ENCODE measurements at places on chromosomes 1 and 21.

GRCh38 chr1:38860454-38860795 is 853 bp upstream of the RRAGC start:
- DNase-seq: no peak
- H3K36me3 ChIP-seq: peaks cover 13% of the 10 kb centered on the region
- H3K27ac ChIP-seq: peak overlapping the region; percentile 56
- H3K4me3 ChIP-seq: peak overlapping the region; percentile 45

GRCh38 chr1:216824511-216824910 is 101.3 kb upstream of the ESRRG start:
- H3K27me3 ChIP-seq: no peaks in the 10 kb centered on the region
- DNase-seq: no peak
- no peak overlapping the region for H3K4me3 ChIP-seq
- H3K4me1 ChIP-seq: no peaks in the 10 kb centered on the region
- no peaks in the 10 kb centered on the region for H3K36me3 ChIP-seq

- no peaks in the 10 kb centered on the region for H3K36me3 ChIP-seq
- H3K4me1 ChIP-seq: no peaks in the 10 kb centered on the region
- H3K4me3 ChIP-seq: no peak overlapping the region
- DNase-seq: no peak
Measured at GRCh38 chr21:35900539-35900938, 159.8 kb downstream of the SETD4 start.

DNA sequence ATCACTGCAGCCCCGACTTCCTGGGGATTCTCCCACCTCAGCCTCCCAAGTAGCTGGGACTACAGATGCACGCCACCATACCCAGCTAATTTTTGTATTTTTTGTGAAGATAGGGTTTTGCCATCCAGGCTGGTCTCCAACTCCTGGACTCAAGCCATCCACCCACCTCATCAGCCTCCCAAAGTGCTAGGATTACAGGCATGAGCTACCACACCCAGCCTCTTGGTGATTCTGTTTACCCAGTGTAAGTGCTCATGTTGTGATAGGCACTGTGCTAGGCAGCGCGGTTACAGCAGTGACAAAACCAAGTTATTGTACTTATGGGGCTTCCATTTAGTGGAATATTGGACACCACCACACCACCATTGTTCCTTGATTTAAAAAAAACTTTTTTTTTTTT is 9.7 kb upstream of the STX12 start:
- no peaks in the 10 kb centered on the region for H3K27me3 ChIP-seq
- H3K4me3 ChIP-seq: no peak overlapping the region
- DNase-seq: no peak
- H3K27ac ChIP-seq: no peak overlapping the region
- H3K4me1 ChIP-seq: no peaks in the 10 kb centered on the region

DNA sequence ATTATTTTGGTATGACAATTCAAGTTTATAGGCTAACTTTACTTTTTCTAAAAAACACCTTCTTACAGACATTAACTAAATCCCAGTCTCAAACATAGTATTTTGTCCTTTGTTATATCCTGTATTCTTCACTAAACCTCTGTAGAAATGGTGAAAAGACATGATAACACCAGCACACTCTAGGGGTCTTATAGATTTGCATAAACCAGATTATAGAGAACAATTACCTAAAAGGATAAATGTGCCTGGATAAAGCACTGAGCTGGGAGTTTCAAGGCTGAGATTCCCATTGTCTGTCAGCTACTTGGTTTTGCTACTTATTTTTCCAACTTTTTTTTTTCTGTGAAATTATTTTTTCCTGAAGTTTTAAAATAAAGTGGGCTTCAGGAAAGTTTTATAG is 1288.6 kb upstream of the TMPRSS15 start:
- no peaks in the 10 kb centered on the region for H3K36me3 ChIP-seq
- DNase-seq: no peak
- H3K27ac ChIP-seq: no peak overlapping the region
- no peak overlapping the region for H3K4me3 ChIP-seq

GRCh38 chr1:112793631-112794565 is 78.8 kb upstream of the PPM1J start:
- no peaks in the 10 kb centered on the region for H3K36me3 ChIP-seq
- no peaks in the 10 kb centered on the region for H3K4me1 ChIP-seq
- no peak for DNase-seq
- no peak overlapping the region for H3K27ac ChIP-seq
- H3K27me3 ChIP-seq: no peaks in the 10 kb centered on the region
- no peak overlapping the region for H3K4me3 ChIP-seq

DNA sequence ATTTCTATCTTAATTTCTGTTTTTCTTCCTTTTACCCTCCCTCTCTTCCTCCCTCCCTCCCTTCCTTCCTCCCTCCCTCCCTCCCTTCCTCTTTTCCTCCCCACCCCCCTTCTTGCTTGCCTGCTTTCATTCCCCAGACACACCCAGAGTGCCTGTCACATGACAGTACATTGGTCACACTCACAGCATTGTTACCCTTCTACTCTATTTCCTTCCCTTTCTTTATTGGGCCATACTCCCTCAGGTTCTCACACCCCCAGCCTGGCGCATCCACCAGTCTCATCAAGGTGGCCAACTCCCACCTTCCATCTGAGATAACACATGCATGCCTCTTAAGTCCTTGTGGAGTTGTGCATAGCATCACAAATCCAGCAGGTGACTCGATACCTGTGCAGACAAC is 10.9 kb downstream of the TMPRSS3 start:
- H3K27ac ChIP-seq: no peak overlapping the region
- H3K4me1 ChIP-seq: peaks cover 31% of the 10 kb centered on the region
- no peak for DNase-seq
- H3K27me3 ChIP-seq: no peaks in the 10 kb centered on the region
- no peak overlapping the region for H3K4me3 ChIP-seq

DNA sequence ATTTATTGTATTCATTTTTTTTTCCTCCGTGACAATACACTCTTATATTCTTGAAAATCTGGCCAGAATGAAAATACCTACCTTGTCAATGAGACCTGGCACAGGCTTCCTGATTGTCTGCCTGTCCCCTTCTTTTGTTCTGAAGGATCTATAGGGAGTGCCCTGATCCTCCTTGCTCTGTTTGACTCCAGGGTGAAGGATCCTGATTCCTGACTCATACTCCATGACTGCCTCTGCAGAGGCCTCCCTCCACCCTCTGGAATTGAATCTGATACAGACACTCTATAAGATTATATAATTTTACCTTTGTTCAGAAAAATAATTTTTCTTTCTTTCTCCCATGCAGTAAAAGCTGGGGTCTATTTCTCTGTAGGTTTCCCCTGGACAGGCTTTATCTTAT is 116.2 kb downstream of the HMCN1 start:
- H3K27ac ChIP-seq: no peak overlapping the region
- no peaks in the 10 kb centered on the region for H3K36me3 ChIP-seq
- DNase-seq: no peak
- H3K4me1 ChIP-seq: no peaks in the 10 kb centered on the region
- no peaks in the 10 kb centered on the region for H3K27me3 ChIP-seq
- no peak overlapping the region for H3K4me3 ChIP-seq

GRCh38 chr1:21761052-21761451 is 21.9 kb downstream of the USP48 start:
- H3K4me3 ChIP-seq: no peak overlapping the region
- peaks cover 63% of the 10 kb centered on the region for H3K4me1 ChIP-seq
- DNase-seq: no peak
- no peak overlapping the region for H3K27ac ChIP-seq
- H3K27me3 ChIP-seq: no peaks in the 10 kb centered on the region
